MCF 10A (cell line): ENCODE measurements at places on chromosomes 6 and 20.
A peak's percentile ranks its signal among the peaks of the same experiment; 100 is the strongest.

DNA sequence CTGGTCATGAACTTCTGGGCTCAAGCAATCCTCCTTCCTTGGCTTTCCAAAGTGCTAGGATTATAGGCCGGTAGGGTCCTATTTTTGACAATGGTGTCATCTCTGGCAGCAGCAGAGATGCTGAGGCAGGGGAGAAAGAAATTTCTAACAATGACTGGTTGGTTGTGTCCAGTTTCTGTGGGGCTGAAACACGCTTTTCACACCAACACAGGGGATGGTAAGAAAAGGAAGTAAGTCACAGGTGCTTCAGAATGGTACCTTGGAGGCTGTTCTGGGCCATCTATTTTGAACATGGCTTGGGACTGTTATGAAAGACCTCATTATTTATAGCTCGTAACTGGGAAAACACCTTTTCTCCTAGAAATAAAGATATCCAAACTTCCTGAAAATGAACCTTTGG lies 72.6 kb downstream of the GJA10 start:
- H3K27me3 ChIP-seq, result no peaks in the 10 kb centered on the region
- no peaks in the 10 kb centered on the region for H3K4me1 ChIP-seq
- DNase-seq, result no peak
- H3K4me3 ChIP-seq, result no peak overlapping the region
- H3K36me3 ChIP-seq, result no peaks in the 10 kb centered on the region

DNA sequence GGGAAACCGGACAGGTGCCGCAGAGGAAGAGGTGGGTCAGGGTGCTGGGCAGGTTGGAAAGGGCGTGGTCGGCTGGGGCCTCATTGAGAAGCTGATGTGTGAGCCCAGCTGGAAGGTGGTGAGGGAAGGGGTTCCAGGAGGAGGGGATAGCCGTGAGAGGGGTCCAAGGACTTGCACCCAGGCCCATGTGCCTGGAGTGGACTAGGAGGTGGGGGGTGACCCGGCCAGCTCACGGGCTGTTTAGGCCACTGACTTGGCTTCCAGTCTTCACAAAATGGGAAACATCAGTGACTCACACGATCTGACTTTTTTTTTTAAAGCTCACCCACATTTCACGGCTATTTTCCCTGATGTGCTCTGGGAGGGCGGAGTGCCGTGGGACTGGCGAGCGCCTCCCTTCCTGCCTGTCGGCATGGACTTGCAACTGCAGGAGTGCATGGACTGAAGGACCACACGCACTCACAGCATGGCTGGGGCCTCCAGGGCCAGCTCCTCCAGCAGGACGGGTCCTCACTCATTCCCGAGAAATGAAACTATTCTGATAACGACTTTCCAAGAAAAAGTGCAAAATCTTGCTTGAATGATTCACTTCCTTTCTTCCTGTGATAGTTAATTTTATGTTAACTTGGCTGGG lies 13.5 kb upstream of the PDE10A start:
- no peaks in the 10 kb centered on the region for H3K36me3 ChIP-seq
- H3K4me1 ChIP-seq, result peaks cover 5% of the 10 kb centered on the region
- DNase-seq, result no peak
- no peak overlapping the region for H3K27ac ChIP-seq
- no peaks in the 10 kb centered on the region for H3K27me3 ChIP-seq

DNA sequence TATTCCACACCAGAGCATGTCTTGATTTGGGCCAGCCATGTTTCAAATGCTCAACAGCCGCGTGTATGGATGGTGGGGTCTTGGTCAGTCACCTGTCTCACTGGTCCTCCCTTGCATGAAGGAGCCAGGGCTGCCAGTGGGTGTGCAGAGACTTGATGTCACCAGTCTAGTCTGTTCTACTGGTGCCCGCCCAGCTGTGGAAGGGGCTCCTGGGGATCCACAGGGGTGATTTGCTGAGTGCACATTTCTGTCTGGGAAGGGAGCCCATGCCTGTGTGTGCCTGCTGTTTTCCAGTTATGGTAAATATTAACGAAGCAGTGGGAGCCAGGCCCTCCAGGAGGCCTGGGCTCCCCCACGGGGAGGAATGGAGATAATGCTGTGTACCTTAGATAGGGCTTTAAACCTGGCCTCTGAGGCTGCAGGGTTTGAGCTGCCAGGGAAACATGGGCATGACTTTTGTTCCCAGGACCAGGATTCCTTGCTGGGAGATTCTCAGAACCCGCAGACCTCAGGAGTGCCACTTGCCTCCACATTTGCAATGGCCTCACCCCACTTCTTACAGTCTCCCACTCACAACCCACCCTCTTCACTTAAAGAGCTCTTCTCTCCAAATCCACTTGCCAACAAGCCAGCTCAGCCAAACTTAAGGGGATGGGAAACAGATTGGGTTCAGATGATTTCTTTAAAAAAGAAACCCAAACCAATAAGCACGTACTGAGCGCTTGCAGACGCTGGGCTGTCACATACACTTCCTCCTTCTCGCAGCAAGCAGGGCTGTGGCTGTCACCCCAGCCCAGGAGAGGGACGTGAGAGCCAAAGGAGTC lies 54.1 kb downstream of the VEGFA start:
- H3K27me3 ChIP-seq, result peaks cover 27% of the 10 kb centered on the region
- H3K36me3 ChIP-seq, result no peaks in the 10 kb centered on the region
- no peak overlapping the region for H3K27ac ChIP-seq
- DNase-seq, result no peak

DNA sequence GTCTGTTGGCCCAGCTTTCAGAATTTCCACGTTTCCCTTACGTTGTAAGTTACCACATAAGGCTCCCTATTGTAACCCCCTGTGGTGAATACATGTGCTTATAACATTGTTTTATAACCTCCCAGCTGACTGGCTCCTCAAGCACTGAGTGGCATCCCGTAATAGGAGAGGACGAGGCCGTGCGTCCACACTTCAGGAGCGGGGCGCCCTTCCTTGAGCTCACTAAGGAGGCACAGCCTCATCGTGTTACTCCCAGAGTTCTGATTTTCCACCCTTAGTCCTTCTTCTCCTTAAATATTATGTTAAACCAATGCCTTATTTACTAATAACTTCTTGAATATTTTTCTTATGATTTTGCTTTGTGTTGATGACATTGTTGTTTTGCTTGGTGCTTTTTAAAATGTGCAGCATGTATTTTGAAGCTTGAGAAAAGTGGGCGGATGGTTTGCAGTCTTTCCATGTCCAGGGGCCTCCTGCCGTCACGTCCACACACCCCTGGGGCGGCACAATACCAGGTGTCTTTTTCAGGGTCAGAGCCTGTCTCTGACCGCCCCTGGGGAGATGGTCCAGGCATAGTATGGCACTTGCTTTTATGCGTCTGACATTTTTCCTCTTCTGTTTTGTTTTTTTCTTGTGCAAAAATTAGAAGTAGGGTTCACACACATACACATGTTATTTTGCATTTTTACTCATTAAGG lies 181.8 kb downstream of the DLL1 start:
- DNase-seq, result no peak
- no peaks in the 10 kb centered on the region for H3K36me3 ChIP-seq
- H3K27me3 ChIP-seq, result peaks cover 44% of the 10 kb centered on the region
- H3K4me1 ChIP-seq, result no peaks in the 10 kb centered on the region

DNA sequence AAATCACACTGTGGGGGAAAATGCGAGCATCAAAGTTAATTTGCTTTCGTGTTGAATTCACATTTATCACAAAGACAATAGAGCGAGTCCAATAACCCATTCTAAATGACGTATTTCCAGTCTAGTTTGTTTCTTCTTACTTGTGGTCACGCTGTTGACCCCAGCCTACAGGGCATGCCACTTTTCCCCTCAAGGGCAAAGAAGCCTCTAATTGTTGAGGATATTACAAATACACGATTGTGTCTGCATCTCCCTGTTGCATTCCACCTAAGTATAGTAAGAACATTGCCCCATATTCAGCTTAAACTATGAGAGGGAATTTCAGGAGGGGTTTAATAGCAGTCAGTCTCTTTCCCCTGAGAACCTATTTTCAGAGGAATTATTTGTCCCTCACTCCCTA lies 37.4 kb upstream of the DSP start:
- H3K4me3 ChIP-seq, result no peak overlapping the region
- DNase-seq, result no peak
- no peaks in the 10 kb centered on the region for H3K27me3 ChIP-seq

GRCh38 chr20:1313236-1313964 lies 15.5 kb downstream of the SDCBP2 start:
- H3K4me3 ChIP-seq, result no peak overlapping the region
- H3K4me1 ChIP-seq, result no peaks in the 10 kb centered on the region
- peak; percentile 68 for DNase-seq
